ENCODE measurements at places on chromosomes 6 and 20.

GRCh38 chr6:11242711-11243110 is 10.2 kb upstream of the NEDD9 start:
- no peak for DNase-seq

DNA sequence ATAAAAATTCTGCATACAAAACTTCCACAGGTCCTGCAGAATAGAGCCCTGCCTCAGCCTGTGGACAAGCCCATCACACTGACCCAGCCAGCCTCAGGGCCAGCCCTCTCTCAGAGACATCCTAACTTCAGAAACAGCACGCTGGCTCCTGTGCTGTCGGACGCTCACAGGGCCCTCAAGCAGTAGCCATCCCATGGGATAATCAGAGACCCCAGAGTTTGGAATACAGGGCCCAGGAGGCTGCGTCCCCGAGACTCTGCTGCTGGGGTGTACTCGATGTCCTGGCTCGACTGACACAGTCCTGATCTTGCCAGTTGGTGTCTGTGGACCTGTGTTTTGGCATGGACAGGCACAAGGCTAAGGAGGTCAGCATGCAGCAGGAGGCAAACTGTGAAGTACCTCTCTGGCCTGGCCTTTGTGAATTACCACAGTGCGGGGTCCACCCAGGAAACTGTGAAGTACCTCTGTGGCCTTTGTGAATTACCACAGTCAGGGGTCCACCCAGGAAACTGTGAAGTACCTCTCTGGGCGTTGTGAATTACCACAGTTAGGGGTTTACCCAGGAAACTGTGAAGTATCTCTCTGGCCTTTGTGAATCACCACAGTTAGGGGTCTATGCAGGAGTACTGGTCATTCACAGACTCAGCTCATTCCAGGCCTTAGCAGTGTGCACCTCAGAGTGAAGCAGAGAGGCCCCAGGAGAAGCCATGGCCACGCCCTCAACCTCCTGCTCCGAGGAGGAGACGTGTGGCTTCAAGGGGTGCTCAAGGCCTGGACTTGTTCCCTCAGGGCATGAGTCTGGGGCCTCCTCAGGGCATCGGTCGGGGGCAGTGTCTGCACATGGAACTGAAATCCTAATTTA is 212.4 kb downstream of the SYNDIG1 start:
- DNase-seq: no peak

DNA sequence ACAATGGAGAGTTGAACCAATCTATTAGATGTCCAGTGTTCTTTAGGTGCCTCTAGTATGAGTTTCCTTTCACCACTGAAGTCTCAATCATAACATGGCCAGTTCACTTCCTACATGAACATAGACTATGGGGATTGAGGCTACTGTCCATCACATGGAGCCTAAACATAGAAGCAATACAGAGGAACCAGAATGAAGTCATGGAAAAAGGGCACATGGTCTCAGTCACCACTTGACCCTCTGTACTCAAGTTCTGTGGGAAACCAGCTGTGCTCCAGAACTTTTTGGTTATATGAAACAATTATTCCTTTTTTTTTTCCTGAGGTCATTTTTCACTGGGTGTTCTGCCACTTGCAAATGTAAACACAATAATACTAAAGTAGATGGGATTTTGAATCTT is 762.5 kb downstream of the CBLN4 start:
- DNase-seq: no peak

DNA sequence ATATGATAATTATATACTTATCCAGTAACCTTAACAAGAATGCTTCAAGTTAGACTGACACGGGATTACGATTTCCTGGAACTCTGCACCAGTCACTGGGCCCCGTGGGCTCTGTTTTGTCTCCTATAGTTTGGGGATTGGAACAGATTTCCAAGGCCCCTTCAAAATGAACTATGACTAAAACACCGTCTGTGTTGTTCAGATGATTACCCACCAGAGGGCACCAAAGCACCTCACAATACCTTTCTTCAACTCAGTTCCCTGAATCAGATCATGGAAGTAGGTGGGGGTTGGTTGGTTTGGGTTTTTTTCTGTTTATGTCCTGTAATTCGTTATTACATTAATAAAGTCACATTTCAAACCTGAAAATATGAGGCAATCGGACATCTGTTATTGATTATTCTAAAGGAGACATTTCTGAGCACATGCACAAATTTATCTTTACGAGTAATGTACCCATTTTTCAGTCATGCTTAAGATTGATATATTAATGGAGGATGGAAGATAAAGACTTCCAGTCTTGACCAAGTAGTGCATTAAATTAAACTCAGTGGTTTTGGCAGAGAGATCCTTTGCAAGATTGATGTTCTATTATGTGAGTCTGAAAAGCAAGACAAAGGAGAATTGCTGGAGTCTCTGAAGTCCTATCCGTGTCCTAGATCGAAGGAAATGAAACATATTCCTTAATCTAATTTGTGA is 112.0 kb upstream of the COL21A1 start:
- DNase-seq: peak; percentile 51

- DNase-seq: no peak
Observed at GRCh38 chr6:78533426-78533825, 333.9 kb upstream of the IRAK1BP1 start.

DNA sequence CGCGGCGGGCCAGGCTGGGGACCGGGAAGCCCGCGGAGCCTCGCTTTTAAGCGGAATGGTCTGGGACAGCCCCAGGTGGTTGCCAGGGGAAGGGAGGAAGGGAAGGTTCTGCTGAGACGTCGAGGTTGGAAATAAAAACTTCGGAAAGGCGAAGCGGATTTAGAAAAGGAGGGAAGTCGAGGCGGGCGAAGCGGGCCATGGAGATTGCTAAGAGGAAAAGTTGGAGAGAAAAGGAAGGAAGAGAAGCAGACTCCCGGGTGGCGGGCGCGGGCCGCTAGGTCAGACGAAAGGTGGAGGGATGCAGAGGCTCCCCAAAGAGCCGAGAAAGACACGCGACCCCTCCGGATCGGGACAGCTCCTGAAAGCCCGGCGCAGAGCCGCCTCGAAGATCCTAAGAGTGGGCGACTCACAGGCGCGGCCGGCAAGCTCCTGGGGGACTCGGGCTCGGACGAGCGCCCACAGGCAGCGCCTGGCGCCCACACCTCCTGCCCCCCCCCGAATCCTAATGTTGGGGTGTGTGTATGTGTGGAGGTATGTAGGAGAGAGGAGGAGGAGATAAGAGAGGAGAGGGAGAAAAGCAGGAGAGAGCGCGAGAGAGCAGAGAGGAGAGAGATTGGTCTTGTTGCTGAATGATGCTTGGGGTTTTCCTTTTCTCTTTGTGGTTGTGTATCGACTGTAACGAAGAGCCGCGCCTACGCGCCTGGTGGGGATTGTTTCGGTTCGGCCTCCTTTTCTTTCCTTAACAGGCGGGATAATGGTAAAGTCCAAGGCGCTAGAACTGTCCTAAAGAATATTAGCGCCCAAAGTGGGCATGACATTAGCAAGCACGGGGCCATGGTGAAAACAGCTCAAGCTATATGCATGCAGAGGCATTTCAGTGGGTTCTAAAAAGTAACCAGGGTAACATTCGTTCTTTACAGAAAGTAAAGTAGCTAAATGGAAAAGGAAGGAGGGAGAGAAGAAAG is 1.5 kb downstream of the TFAP2B start:
- no peak for DNase-seq

GRCh38 chr6:117130125-117130524 is 135.2 kb upstream of the VGLL2 start:
- no peak for DNase-seq

All from NCI-H2029 treated with DMSO at 0.1 percent for 48 hours (cell line).